Epithelial cell of umbilical artery (primary cell): ENCODE measurements at places on chromosomes 3 and 15. TPM values are rescaled to one million over a fixed set of nuclear protein-coding genes. Genes with fewer than 3 reads are reported as not detected.

Gene NRROS
- total RNA-seq, result 3.2 and 4.1 TPM in 2 replicates

Gene ELL3
- 1.1 and 4.5 TPM in 2 replicates for total RNA-seq

Gene SPATA12
- under 0.01 TPM in 2 replicates for total RNA-seq

Gene GP9
- 0.32 TPM in 1 of 2 replicates, not detected in the other for total RNA-seq

Gene GUCA1C
- total RNA-seq, result not detected in 2 replicates

Gene SAMD7
- total RNA-seq, result not detected in 2 replicates

Gene FOXB1
- not detected in 2 replicates for total RNA-seq

Gene SAXO2
- total RNA-seq, result 0.46 TPM in 1 of 2 replicates, not detected in the other

Gene GOLGA6L7
- not detected in 2 replicates for total RNA-seq

Gene NPAP1
- total RNA-seq, result not detected in 2 replicates

Gene DLEC1
- total RNA-seq, result not detected in 2 replicates

Gene MYL3
- not detected in 2 replicates for total RNA-seq

Gene ISL2
- under 0.01 TPM in 1 of 2 replicates, not detected in the other for total RNA-seq

Gene TSEN2
- 16.9 and 19.6 TPM in 2 replicates for total RNA-seq

Gene IGF1R
- total RNA-seq, result 18.8 and 21.6 TPM in 2 replicates

Gene ERICH6
- total RNA-seq, result not detected in 2 replicates

Gene AADACL2
- not detected in 2 replicates for total RNA-seq

Gene HCN4
- not detected in 2 replicates for total RNA-seq

Gene BFSP2
- total RNA-seq, result not detected in 2 replicates

Gene PLA2G4B
- total RNA-seq, result 0.32 and 0.61 TPM in 2 replicates

Gene DPPA4
- not detected in 2 replicates for total RNA-seq

Gene SLC6A1
- total RNA-seq, result not detected in 2 replicates

Gene TLE3
- 31.5 and 31.6 TPM in 2 replicates for total RNA-seq

Gene THSD4
- total RNA-seq, result 22.6 and 23.1 TPM in 2 replicates

Gene SCN11A
- under 0.01 TPM in 1 of 2 replicates, not detected in the other for total RNA-seq

Gene RPL29
- 1,157 and 1,199 TPM in 2 replicates for total RNA-seq

Gene ZIC4
- total RNA-seq, result 0.65 and 0.91 TPM in 2 replicates

Gene SI
- total RNA-seq, result not detected in 2 replicates

Gene KNG1
- not detected in 2 replicates for total RNA-seq

Gene SLC22A14
- not detected in 2 replicates for total RNA-seq

Gene DNAH12
- under 0.01 TPM in 1 of 2 replicates, not detected in the other for total RNA-seq

Gene DNAJA4
- total RNA-seq, result 5.2 and 8.8 TPM in 2 replicates

Gene NOP10
- total RNA-seq, result 154 and 299 TPM in 2 replicates

Gene SV2B
- not detected in 2 replicates for total RNA-seq

Gene FAM240A
- not detected in 2 replicates for total RNA-seq

Gene TGM5
- total RNA-seq, result not detected in 2 replicates

Gene GOLGA6D
- total RNA-seq, result not detected in 2 replicates

Gene ECE2
- not detected in 2 replicates for total RNA-seq

Gene CPNE9
- total RNA-seq, result not detected in 2 replicates

Gene CATSPER2
- total RNA-seq, result 0.76 and 1.6 TPM in 2 replicates

Gene CAPN3
- 0.15 and 0.32 TPM in 2 replicates for total RNA-seq

Gene RTP3
- total RNA-seq, result not detected in 2 replicates
